ENCODE measurements at places on chromosomes 16 and 17. TPM values are rescaled to one million over a fixed set of nuclear protein-coding genes. Genes with fewer than 3 reads are reported as not detected.

DNA sequence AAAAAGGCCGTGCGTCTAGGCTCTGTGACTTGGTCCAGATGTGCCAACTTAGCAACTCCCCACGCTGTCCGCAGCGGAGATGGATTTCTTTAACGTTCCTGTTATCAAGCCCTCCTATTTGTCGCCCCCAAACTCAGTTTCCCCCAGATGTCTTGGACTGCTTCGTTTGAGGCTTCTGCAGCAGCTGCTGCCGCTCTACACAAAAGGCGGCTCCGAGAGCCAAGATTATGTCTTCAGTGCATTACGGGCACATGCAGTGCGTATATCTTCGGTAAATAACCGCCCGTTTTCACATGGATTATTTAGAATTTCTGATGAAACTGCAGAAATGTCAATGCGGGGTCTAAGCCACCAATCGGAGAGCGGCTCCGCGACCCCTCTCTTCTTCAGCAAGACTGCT lies 240.6 kb upstream of the ZFHX3 start:
- DNase-seq, result no peak

- DNase-seq, result no peak
Measured at GRCh38 chr17:39014795-39015545, 47.8 kb upstream of the FBXO47 start.

DNA sequence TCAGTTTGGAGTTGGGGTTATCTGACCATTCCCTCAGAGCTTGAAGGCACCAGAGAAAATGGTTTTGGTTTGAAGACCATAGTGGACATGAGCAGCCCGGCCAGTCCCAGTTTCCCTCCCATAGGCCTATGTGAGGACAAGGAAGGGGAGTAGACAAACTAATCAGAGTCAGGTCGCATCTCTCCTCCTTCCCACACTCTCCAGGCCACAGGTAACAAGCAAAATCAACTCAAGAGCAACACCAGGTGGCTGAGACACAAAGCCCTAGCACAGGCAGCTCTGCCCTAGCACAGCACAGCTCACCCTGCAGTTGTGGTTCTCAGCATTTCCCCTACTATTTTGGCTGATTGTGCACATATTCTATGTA lies 7.2 kb downstream of the SUPT4H1 start:
- no peak for DNase-seq

GRCh38 chr17:42169351-42169750 lies 11.6 kb downstream of the KCNH4 start:
- DNase-seq, result no peak

GRCh38 chr17:34368196-34368945 lies 5.3 kb upstream of the CCL1 start:
- DNase-seq, result no peak

GRCh38 chr16:67773569-67774456 lies 32.5 kb downstream of the RANBP10 start:
- DNase-seq, result peak; percentile 40

GRCh38 chr16:1319041-1319440 lies 9.6 kb downstream of the UBE2I start:
- no peak for DNase-seq

DNA sequence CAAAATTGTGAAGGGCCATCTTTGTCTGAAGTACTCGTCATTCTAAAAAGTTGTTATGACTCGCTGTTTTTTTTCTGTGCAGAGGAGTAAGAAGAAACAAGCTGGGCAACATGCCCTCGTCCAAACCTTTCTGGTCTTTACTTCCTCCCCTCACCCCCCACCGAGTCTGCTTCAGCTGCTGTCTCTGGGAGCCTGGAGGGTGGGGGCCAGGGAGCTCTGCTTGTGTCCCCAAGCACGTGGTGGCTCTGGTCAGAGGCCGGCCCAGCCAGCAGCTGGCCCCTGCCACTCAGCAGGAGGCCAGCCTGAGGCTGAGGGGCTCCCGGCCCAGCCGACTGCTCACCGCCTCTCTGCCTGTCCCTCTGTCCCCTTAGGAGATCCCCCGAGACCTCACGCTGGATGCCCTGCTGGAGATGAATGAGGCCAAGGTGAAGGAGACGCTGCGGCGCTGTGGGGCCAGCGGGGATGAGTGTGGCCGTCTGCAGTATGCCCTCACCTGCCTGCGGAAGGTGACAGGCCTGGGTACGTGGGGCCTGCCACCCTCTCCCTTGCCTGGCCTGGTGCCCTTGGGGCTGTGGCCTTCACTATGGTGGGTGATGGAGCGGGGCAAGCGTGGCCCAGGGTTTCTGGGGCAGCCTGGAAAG lies 53.7 kb upstream of the LGALS9 start:
- DNase-seq, result peak; percentile 19

DNA sequence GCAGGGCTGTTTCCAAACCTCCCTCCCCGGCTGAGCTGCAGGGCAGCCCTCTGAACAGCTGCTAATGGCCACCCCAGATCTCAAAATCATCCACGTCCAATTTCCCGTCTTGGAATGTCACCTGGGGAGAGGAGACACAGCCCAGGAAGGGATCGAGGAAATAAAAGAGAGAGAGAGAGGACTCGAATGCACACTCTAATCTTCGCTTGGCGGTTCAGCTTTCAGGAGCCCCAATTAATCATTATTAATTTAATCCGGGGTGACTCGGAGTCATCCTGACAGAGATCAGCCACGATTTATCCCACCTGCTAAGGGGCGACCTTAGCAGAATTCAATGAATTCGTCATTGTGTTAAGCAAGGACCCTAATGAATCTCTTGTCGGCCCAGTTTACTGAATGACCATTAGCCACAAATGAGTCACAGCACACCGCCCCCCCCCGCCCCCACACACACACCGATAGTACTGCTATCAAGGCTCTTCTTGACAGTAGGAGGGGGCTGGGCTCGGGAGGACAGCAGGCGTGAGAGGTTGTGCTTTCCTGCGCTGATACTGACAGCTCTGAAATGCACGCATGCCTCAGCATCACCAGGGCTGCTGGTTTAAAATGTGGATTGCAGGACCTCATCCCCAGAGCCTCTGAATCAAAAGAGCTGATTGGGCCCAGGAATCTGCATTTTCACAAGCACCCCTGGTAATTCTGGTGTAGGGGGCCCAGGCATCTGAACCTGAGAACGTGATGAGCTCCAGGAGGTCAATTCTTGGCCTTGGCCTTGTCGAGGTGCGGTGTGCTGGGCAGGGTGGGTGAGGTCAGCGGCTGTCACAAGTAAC lies 190.0 kb upstream of the CIBAR2 start:
- DNase-seq, result no peak

GRCh38 chr16:87344931-87345631 lies 27.9 kb upstream of the C16orf95 start:
- DNase-seq, result no peak

Gene ASGR1
- total RNA-seq, result 14.8 TPM

Gene EMP2
- total RNA-seq, result 38.9 TPM

Gene HAGHL
- total RNA-seq, result 7.7 TPM

Gene ABCA6
- 2.2 TPM for total RNA-seq

Gene TNK1
- total RNA-seq, result 2.3 TPM

Gene ZDHHC1
- 6.4 TPM for total RNA-seq

Gene TTLL6
- total RNA-seq, result under 0.01 TPM

Gene TMEM114
- not detected for total RNA-seq

Gene CCL5
- total RNA-seq, result 0.39 TPM

Gene CCL7
- 0.13 TPM for total RNA-seq

Gene KRT17
- 0.25 TPM for total RNA-seq

Gene KRTAP4-3
- total RNA-seq, result not detected
